ENCODE measurements at places on chromosomes 1 and 21.
A peak's percentile ranks its signal among the peaks of the same experiment; 100 is the strongest.

GRCh38 chr1:246417152-246417812, 89.8 kb downstream of the SMYD3 start:
- DNase-seq: no peak

DNA sequence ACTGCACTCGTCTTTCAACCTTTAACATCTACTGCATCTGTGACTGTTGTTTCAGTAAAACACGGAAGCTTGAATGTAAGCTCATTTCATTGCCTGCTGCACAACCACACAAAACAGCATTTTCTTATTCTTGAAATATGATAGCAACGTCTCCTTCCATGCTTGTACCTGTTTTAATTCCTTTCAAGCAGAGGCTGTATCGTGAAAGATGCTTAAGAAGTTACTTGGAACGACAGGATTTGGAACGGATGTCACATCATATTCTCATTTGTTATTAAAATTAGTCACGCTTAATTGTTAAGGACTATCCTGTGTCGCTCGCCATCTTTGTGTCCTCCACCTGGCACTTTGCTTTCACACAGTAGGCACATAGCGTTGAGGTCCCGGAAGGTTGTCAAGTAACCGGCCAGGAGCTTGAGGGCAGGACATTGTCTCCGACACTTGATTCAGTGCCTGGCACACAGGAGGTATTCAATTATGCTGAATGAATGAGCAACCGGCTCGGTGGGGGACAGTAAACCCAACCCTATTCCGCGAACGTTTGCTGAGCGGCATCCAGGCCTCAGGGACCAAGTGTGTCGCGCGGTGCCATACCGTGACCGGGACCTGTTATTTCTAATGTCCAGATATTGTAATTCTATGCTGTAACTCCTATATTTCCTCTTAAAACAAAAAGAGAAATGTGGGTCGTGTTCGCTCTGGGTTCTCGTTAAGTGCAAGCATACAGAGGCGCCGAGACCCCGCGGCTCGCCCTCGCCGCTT, 499 bp upstream of the SH3GLB1 start:
- peak; percentile 36 for DNase-seq

GRCh38 chr1:43274804-43275180, 5.0 kb downstream of the TMEM125 start:
- no peak for DNase-seq

DNA sequence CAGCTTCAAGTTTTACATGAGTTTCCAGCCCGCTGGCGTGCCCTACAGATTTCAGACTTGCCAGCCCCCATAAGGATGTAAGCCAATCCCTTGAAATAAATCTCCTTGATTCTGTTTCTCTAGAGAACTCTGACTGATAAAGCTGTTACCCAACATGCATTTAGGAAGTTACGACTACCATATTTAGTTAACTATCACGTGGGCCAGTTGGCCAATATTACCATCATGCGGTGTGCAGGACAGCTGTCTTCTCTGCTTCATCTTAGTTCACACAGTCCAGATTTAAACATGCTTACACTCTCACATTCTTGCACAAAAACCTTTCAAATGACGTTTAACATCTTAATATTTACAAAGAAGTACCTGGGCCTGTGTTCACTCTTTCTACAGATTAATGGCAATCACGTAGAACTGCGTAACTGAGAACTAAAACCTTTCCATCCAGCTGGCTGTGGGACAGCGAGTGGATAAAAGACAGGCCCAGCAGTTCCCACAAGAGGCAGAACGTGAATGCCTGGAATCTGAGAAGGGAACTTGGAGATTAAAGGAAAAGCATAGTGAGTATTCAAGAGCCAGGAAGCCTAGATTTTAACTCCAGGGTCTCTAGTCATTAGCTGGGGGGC, 20.8 kb downstream of the FAM177B start:
- DNase-seq: no peak

- DNase-seq: no peak
Observed at GRCh38 chr1:247409869-247410544, 6.0 kb upstream of the NLRP3 start.
